ENCODE measurements at places on chromosomes 6 and 20.
A peak's percentile ranks its signal among the peaks of the same experiment; 100 is the strongest.

- DNase-seq = peak; percentile 45
Observed at GRCh38 chr6:43964659-43965570, 162.3 kb downstream of the MRPL14 start.

- no peak for DNase-seq
Observed at GRCh38 chr6:77620278-77620882, 32.5 kb upstream of the MEI4 start.

- DNase-seq = no peak
Observed at GRCh38 chr20:50608750-50609104, 82.6 kb downstream of the RIPOR3 start.

DNA sequence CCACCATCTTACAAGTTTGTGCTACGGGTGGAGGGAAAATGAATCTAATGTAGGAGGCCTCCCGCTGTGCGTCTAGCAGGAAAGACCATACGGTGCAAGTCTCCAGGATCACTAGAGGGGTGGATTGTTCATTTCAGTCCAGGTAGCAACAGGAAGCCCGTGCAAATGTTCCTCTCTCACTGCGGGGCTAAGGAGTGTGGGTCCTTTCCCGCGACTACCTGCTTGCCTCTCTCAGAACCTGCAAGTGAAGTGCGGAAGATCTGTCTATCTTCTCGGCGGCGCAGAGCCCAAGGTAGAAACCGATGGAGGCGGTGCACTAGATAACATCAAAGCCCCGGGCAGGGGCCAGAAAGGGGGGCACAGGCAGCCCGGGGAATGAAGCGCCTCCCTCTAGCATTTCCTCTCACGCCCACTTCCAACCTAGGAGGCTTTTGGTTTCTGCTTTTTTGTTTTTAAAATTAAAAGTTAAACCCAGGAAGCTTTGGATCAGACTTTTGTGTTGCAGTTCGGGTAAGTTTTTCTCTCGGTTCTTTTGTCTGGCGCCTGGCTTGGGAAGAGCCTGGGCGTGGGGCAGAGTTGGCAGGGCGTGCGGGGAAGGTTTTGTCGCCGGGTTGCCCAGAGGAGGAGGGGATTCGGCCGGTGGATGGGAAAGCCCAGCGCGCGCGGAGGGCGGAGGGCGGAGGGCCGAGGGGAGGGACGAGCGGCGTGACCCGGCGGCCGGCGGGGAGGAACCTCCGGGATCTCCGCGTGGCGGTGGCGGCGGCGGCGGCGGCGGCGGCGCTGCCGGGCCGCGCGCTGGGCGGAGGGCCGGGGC is 3.5 kb upstream of the HIVEP1 start:
- peak; percentile 91 for DNase-seq

GRCh38 chr6:72689107-72689954 is 67.5 kb downstream of the KCNQ5 start:
- DNase-seq = no peak

GRCh38 chr6:110256366-110256765 is 76.1 kb downstream of the CDC40 start:
- no peak for DNase-seq

- DNase-seq = no peak
Observed at GRCh38 chr20:49323622-49324238, 45.9 kb upstream of the ZNFX1 start.

DNA sequence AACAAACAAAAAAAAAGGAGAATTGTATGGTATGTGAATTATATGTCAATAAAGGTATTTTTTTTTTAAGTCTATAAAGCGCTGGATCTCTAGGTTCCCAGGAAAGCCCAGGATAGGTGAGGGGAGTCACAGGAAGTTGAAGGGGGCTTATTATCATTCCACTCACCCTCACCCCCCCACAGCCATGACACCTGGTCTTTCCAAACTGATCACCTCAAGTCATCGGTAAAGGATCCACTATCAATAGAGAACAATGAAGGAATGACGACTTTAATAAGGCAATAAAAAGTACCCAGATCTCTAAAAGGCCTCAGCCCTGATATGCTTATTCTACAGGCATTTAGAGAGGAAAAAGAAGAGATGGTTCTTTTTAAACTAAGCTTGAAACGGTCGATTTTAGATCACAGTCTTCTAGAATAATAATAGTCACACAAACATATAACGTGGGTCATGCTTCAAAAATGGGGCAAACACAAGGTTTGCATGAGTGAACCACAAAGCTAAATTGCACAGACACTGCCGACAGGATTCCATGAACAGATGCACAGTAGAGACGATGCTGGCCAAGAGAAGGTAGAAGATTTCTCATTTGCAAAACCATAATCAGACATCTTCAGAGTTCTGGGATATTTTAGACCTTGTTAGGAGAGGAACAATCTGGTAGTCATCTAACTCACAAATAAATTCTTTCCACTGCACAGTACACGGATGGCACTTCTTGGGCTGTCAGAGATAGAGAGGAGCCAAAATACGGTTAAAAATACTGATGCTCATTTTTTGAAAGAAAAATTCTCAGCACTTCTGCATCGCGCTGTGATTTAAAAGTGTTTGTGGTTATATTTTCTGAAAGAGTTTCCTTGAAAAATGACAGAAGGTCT is 21.0 kb downstream of the ZMYND8 start:
- DNase-seq = no peak

GRCh38 chr6:161135695-161136591 is 137.9 kb downstream of the AGPAT4 start:
- no peak for DNase-seq

GRCh38 chr20:53157443-53158408 is 185.6 kb downstream of the TSHZ2 start:
- peak; percentile 62 for DNase-seq

- no peak for DNase-seq
Observed at GRCh38 chr6:149278997-149279396, 38.5 kb upstream of the TAB2 start.

- DNase-seq = no peak
Observed at GRCh38 chr6:2632976-2633584, 117.6 kb downstream of the MYLK4 start.

GRCh38 chr6:12548526-12548925 is 168.0 kb upstream of the PHACTR1 start:
- no peak for DNase-seq

DNA sequence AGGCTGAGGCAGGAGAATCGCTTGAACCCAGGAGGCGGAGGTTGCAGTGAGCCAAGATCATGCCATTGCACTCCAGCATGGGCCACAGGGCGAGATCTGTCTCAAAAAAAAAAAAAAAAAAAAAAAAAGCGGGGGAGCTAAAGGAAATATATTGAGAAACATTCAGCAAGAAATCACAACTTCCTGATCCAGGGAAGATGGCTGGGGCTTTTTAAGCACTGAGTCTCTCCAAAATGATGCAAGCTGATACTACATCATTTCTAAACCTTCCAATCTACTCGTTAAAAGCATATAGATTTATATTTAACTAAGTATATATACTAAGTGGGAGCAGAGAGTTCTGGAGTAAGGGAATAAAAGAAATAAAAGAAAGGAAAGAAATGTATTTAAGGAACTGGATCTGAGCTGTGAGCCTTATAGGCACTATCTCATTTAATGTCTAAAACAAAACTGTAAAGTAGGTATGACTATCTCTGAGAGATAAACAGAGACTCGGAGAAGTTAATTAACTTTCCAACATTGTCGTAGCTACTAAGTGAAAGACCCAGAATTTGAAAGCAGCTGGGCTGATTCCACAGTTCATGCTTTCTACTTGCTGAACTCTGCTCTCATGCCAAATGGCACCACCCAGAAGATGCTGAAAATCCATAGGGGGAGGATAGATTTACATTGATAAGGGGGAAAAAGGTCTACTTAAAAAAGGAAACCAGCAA is 215.0 kb upstream of the MARCKS start:
- DNase-seq = no peak

- no peak for DNase-seq
Observed at GRCh38 chr6:5762561-5762968, 244.2 kb downstream of the NRN1 start.

DNA sequence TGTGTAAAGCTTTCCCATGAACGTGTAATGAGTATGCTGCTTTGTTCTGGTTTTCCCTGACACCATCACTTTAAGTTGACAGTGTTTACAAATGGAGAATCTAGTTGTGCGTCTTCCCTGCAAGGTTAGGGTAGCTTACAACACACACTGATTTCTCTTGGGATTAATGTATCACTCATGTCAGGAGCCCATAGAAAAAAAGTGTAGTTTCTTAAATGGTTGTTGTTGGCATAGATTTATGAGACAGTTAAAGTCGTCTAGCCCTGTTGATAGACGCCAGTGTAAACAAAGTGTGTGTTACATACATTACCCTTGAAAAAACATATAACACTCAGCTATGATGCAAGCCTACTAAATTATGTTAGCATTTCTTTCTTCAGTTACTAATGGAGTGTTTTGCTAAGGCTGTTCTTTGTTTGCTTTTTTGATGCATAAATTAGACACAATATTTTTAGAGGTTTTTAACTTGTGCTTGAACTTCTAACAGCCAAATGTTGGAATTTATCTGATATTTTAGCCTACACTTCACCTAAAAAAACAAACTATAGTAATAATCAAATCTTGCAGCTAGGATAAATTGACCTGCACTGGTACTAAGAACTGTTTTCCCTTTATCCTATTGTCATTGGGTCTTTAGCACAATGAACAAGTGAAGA is 88.6 kb downstream of the RNF217 start:
- no peak for DNase-seq

- no peak for DNase-seq
Observed at GRCh38 chr20:61888101-61888865, 177.4 kb downstream of the TAF4 start.

DNA sequence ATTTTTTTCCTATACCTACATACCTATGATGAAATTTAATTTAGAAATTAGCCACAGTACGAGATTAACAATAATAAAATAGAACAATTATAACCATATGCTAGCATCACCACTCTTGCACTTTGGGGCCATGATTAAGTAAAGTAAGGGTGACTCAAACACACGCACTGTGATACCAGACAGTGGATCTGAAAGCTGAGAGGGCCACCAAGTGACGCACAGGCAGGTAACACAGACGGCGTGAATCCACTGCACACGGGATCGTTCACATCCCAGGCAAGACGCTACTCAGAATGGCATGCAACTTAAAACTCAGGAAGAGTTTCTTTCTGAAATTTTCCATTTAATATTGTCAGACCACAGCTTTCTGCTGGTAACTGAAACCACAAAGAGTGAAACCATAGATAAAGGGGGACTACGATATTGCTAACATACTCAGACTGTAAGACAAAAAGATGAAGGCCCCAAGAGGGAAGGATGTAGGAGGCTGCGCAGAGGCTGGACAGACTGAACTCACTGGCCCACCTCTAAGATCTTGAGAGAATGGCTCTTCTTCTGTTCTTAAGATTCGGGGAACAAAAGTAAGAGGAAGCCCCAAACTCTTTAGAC is 17.9 kb downstream of the RRBP1 start:
- no peak for DNase-seq

DNA sequence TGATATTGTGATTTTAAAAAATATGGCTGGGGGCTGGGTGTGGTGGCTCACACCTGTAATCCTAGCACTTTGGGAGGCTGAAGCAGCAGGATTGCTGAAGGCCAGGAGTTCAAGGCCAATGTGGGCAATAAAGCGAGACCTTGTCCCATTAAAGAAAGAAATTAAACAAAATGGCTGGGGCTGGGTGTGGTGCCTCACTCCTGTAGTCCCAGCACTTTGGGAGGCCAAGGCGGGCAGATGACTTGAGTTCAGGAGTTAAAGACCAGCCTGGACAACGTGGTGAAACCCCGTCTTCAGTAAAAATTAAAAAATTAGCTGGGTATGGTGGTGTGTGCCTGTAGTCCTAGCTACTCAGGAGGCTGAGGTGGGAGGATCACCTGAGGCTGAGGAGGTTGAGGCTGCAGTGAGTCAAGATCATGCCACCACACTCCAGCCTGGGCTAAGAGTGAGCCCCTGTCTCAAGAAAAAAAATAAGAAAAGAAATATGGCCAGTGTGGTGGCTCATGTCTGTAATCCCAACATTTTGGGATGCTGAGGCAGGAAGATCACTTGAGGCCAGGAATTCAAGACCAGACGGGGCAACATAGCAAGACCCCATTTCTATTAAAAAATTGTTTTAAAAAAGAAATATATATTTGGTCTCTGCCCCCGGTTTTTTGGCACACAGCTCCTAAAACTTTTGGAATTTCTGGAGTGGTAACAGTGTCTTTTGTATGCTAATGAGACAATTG is 39.8 kb downstream of the SLC17A5 start:
- no peak for DNase-seq

- no peak for DNase-seq
Observed at GRCh38 chr20:7627734-7628663, 312.3 kb downstream of the HAO1 start.

DNA sequence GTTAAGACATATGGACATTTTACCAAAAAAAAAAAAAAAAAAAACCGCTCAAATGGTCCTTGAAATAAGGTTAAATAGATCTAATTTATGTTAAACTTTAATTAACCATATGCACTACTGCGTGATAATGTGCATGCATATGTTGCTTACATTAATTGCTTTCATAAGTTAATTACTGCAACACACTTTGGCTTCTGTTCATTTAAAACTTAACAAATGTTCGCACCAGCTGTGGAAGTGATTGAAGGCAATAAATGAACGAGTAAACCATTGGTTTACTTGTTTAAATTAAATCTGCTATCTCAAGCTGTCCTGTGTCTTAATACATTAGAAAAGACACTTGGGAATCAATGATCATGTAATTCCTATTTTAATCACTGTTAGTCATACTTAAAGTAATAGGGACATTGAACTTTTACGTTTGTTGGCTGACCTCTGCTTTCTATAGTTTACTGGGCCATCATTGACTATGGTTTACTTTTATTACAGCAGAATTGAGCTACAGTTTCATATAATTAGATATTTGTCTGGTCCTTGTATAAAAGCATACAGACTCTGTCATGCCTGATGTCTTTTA is 294.7 kb downstream of the KHDC1L start:
- no peak for DNase-seq

DNA sequence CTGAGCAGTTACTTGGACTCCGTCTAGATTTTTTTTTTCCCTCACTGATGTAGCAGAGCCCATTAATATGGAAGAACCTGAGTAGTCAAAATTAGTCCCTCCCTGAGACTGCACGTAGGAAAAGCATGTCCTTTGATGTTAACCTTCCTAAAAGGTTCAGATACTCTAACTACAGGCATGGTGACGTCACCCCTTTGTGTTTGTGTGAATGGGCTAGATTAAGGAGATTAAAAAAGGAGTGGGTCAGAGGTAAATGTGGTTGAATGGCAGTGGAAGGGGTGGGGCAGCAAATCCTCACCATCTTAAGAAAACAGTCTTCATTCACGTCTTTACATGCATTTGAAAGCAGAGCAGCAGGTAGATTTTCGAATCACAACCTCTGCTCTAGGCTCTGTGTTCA is 521.1 kb downstream of the TFAP2B start:
- DNase-seq = no peak

DNA sequence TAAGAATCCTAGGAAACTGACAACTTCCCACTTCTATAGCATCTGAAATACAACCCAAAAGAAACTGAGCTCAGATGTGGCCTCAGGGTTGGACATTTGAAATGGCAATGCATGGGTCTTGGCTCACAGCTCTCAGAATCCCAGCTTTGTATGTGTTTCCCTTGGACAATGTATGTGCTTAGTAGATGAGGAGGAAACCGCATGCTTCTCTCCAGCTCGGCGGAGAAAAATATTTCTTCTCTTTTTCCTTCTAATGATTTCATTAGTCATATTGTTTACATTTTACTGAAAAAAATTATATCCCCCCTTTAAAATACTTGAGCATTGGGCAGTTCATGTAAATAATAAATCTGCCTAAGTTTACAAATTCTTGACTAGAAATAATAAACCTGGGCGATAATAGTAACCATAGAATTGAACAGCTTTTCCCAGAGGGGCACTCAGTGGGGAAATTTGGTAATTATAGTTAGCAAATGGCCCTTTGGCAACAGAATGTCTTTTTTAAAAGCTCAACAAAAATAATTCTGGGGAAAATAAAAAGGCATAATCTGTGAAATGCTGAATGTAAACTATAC is 55.3 kb downstream of the PFDN4 start:
- no peak for DNase-seq

GRCh38 chr6:45115696-45116095 is 212.4 kb upstream of the RUNX2 start:
- no peak for DNase-seq
